ENCODE measurements at places on chromosomes 4 and X.

DNA sequence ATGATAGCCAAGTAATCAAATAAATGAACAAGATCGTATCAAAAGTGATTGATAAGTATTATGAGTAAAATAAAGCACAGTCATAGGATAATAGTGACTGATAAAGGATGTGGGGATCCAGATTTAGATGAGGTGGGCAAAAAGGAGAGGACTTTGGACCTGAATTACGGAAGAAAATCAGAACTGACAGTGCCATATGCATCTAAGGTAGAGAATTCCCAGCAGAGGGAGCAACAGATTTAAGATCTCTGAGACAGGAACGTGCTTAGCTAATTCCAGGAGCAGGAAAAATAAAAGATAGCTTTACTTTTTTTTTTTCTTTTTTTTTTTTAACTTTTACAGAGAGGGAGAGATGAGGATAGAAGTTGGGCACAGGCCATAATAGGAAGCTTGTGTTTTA is 189.9 kb downstream of the NWD2 start:
- DNase-seq: no peak

DNA sequence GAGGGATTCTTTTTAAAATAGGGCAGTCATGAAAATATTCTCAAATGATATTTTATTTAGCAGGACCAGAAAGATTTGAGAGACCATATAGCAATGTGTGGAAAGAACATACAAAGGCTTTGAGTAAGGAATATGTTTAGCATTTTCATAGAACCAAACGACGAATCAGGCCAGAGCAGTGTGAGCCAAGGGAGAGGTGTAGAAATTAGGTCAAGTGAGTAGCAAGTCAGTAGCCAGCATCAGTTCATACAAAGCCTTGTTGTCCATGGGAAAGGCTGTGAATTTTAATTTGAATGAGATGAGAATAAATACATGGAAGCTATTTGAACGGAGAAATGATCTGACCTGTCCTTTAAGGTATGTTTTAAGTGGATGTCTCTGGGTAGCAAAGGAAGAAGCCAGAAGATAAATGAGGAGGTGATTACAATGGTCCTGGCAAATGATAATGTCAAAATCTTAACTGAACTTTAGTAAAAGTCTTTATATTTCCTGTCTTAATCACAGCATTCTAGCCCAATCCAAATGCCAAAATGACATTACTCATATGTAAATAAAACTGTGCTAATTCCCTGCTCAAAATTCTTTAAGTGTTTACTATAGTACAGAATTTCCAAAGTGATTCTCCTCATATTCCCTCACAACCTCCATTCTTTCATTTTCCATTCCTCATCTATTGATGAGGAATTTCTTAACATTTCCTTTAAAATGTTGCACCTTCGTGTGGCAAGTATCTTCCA is 155.7 kb upstream of the SLIT2 start:
- DNase-seq: no peak

GRCh38 chr4:161248880-161249279 is 914.9 kb downstream of the FSTL5 start:
- no peak for DNase-seq

GRCh38 chrX:150269605-150270254 is 93.4 kb upstream of the MAMLD1 start:
- no peak for DNase-seq
